Aorta (tissue), 5 donors: ENCODE measurements at places on chromosomes 2 and 18.

- DNase-seq: no peak
Observed at GRCh38 chr2:200338692-200339091, 32.2 kb downstream of the SPATS2L start.

DNA sequence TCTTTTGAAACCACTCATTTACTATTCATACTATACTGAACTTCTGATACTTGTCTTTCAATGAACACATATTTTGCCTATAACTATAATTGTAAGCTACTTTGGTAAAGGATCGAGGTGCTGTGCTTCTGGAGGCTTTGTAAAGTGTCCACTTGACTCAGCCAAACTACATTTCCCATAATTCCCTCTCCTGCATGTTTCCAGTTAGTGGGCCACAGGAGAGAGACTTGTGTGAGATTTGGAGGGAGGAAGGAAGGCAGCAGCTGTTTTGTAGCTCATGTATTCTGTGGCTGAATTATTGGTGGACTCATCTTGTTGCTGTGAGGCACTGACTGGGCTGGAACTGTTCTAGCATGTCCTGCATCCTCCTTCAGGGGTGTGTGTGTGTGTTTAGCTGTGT is 328.8 kb downstream of the ARL6IP6 start:
- DNase-seq: no peak

GRCh38 chr2:3784731-3785130 is 81.4 kb downstream of the DCDC2C start:
- DNase-seq: no peak

DNA sequence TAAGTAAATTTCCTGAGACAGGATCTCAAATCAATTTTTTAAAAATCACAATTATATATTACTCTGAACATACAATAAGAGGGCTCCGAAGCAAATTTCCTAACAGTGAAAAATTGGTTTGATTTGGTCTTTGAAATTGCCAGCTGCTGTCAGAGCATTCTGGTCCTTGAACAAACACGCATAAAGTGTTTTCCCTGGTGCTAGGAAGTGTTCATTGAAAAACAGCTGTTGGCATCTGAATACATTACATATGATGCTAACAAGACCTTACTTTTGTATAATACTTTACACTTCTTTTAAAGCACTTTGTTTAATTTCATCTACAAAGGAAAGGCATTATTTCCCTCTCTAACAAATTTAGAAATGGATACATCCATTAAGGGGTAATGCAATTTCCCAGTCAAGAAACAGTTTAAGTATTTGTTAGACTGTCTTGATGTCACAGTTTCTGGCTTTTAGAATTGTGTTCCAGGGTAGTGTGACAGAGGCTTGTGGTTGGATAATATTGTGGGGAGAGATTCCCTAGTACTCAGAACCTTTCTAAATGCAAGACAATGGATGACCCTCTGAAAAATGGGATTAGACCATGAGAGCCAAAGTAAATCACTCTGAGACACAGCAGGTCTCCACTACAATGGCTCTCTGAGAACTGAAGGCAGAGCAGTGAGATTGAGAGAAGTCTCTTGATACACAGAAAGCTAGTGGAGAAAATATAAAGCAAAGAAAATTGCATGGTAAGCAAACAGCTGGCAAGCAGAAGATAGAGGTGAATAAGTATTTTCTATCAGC is 299.0 kb downstream of the TRIB2 start:
- DNase-seq: no peak

DNA sequence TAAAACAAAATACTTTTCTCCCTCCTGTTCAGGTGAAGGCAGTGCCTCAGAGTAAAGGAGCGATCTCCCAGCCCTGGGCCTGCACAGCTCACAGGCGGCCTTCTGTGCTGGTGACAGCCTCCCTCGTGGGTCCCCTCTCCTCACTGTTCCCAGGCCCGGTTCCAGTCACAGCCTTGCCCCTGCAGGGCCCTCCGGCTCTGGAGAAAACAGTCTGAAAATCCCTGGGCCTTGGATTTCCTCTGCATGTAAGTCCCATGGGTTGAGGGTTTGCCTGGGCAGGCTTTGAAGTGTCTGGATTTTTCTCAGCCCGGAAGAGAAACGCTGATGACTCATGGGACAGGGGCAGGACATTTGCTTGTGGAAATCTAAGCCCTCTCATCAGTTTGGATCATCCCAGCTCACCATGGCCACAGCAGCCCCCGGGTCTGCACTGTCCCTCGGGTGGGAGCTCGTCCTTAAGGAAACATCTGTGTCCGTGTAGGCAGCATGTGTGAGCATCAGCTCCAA is 186.1 kb upstream of the RAB12 start:
- no peak for DNase-seq

DNA sequence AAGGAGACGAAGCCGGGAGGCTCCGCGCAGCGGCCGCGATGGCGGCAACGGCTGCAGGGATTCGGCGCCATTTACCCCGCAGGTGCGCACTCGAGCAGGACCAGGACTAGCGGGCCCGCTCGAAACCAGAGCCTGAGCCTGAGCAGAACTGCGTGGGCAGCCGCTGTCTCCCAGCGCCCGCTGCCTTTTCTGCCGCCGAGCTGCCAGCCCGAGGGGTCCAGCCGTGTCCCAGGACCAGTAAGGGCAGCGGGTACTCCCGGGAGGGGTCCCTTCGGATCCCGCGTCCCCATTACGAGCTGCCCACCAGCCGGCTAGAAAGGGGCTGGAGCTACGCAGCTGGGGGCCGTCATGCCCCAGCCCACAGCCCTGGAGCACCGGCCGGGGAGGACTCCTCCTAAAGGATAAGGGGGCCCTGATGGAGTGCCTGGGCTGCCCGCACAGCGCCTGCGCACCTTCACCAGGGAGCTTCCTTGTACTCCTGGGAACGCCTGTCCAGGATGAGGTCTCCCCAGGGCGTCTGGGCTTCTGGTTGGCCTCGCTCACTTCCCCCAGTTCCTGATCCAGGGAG is 9.9 kb downstream of the ALPP start:
- DNase-seq: peak; percentile 13

GRCh38 chr18:39842366-39842914 is 2112.6 kb upstream of the PIK3C3 start:
- no peak for DNase-seq

GRCh38 chr2:27709326-27709725 is 45.6 kb downstream of the SLC4A1AP start:
- no peak for DNase-seq

DNA sequence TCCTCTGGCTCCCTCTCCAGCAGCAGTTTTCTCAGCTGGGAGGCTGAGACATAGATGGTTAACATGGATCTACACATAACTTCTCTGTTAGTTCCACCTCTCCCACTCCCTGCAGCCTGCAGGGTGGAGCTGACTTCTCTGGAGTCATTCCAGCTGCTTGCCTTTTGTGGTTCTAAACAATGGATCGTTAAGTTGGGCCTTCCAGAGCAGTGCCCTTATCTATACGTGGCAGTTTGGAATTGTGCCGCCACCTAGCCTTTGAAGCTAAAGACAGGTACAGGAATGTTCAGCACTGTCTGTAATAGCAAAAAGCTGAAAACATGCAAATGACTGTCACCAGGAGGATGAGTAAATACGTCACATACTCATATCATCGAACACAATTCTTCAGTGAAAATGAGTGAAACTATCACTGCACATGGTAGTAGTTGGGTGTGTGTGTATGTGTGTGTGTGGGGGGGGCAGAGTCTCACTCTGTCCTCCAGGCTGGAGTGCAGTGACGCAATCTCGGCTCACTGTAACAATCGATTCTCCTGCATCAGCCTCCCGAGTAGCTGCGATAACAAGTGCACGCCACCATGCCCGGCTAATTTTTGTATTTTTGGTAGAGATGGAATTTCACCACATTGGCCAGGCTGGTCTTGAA is 50.3 kb downstream of the SH2D6 start:
- DNase-seq: no peak

- DNase-seq: no peak
Observed at GRCh38 chr2:84839851-84840250, 41.0 kb downstream of the TRABD2A start.

GRCh38 chr2:197647961-197648690 is 27.3 kb downstream of the RFTN2 start:
- DNase-seq: no peak

DNA sequence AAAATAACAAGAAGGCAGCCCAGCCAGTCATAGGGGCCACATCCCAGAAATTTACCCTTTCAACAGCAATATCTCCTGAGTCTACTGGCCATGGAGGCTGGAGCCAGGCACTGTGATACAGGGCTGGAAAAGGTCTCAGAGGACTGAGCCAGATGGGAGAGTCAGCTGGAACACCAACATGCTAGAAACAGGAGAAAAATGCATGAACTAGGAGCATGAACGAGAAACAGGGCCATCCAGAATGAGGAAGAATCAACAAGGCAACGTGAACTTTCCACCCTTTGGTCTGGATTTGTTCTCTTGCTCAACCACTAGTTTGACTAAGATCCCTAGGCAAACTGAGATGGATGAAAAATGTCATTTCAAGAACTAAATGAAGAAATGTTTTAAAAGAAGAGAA is 13.1 kb downstream of the PID1 start:
- peak; percentile 76 for DNase-seq

- peak; percentile 60 for DNase-seq
Observed at GRCh38 chr2:41698678-41699422, 349.0 kb upstream of the PKDCC start.

GRCh38 chr2:121694398-121695170 is 42.1 kb downstream of the NIFK start:
- DNase-seq: peak; percentile 27

GRCh38 chr18:60162388-60162787 is 210.2 kb downstream of the MC4R start:
- DNase-seq: no peak

GRCh38 chr18:22417496-22418188 is at the start of gene CTAGE1:
Gene CTAGE1 (minus strand): TSS chr18:22417915. CDS start chr18:22417811, 104 bp downstream.
- no peak for DNase-seq

GRCh38 chr2:132974467-132975095 is 304.6 kb upstream of the LYPD1 start:
- no peak for DNase-seq

GRCh38 chr18:56036741-56037140 is 448.7 kb upstream of the TCF4 start:
- no peak for DNase-seq

- DNase-seq: no peak
Observed at GRCh38 chr2:17969661-17970060, 91.2 kb downstream of the KCNS3 start.

DNA sequence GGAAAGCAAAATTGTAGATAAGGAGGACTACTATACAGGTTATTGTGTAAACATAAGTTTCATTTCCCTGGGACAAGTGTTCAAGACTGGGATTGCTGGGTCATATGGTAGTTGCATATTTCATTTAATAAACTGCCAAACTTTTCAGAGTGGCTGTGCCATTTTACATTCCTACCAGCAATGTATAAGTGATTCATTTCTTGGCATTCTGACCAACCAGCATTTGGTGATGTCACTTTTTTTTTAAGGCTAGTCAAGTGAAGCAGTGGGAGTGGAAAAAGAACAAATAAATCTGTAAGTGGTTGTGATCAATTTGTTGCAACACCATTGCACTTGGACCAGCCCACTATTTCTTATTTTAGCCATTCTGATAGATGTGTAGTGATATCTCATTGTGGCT is 5.2 kb upstream of the CHCHD5 start:
- DNase-seq: no peak

DNA sequence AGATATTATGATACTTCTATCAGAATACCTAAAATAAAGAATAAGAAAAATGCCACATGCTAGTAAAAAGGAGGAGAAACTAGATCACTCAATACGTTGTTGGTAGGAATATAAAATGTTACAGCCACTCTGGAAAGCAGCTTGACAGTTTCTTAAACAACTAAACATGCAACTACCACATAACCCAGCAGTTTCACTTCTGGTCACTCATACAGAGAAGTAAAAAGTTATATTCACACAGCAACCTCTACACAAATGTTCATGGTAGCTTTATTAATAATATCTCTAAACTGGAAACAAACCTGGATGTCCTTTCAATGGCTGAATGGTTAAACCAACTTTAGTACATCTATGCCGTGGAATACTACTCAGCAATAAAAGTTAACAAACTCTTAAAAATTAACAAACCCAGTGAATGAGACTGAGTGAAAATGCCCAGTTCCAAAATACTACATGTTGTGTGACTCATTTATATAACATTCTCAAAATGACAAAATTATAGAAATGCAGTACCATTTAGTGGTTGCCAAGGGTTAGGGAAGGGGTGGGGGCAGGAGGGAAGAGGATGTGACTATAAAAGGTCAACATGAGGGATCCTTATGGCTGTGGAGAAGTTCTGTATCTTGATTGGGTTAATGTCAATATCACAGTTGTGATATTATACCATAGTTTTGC is 124.1 kb downstream of the MMADHC start:
- DNase-seq: no peak

GRCh38 chr2:219335373-219335786 is 2.8 kb upstream of the RESP18 start:
- no peak for DNase-seq

- no peak for DNase-seq
Observed at GRCh38 chr2:134253804-134254203, at the start of gene MGAT5. Gene MGAT5 (plus strand): TSS chr2:134254072. CDS start chr2:134254404, 332 bp downstream.

- DNase-seq: no peak
Observed at GRCh38 chr18:8979258-8979988, 123.1 kb upstream of the NDUFV2 start.

DNA sequence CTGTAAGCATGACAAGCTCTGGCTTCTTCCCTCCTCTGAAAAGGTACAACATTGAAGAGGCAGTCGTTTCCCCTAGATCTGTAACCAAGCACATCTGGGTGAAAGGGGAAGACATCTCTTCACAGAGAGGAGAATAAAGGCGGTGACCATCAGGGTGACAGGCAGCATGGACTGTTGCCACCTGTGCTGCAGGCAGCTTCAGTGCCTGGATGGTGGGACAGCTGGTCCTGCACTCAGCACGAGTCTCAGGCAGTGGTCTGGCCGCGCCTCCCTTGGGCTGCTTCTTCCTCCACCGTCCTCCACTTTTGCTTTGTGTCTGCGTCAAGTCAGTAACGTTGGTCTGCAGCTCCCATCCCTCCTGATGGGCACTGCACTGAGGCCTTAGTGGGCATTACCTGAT is 264.4 kb downstream of the NEDD4L start:
- DNase-seq: no peak

DNA sequence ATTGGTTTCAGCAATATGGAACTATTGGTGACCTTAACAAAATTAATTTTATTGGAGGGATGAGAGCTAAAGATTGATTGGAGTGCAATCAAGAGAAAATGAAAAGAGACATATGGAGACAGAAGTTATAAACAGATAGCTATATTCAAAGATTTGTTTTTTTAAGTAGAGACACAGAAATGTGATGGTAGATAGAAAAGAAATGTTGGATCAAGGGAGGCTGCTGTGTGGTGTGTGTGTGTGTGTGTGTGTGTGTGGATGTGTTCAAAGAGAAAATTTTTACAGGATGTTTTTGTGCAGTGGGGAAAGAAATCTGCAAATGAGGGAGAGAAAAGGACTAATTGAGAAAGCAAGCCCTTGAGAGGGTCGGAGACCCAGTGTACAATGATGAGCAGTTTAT is 249.5 kb upstream of the SPHKAP start:
- no peak for DNase-seq

DNA sequence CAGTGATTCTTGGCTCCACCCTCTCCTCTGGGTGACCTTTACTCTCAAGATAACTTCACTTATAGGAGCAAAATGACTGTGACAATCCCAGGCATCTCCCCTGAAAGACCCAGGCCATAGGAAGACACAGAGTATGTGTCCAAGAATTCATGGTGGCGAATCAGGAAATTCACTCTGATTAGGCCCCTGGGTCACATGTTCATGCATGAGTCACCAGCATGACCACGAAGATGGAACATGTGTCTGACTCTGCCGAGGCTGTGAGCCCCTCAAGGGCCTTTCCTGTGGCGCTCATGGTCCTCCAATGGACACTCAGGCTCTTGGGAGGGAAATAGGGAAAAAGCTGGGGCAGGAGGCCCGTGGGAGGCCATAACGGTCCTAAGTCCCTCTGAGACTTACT is 74.0 kb upstream of the TEX51 start:
- no peak for DNase-seq

GRCh38 chr2:12046641-12047040 is 300.2 kb downstream of the LPIN1 start:
- no peak for DNase-seq
